ENCODE measurements at places on chromosomes 1 and 21.

GRCh38 chr1:48049823-48050535 is 52.8 kb upstream of the TRABD2B start:
- no peak for DNase-seq

DNA sequence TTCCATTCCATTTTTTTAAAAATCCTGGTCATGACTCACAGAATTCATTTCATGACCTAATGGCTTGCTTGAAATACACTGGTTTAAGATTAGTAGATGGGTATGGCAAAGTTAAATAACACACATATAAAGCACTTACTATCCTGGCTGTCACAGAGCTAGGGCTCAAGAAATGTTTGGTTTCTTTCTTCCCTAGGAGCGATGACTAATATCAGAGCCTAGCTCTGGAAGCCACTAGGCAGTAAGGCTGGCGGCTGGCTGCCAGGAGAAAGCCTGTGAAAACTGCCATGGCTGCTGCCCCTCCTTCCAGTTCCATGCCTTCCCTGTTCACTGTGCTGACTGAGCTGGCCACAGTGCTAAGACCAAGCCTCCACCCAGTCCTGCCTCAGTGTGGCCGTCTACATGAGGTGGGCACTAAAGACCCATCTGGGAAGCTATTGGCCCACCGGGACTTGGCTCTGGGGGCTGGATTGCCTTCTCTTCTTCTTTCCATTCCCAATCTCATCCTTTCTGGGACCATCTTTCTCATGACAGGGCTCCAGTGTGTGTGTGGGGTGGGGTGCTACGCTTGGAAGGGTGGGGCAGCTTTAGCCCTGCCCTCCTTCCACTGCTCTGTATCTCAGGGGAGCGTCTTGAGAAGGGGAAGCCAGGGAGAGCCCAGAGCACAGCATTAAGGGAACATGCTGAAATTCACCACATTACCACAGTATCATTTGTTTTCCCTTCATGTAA is 10.8 kb upstream of the ASCL5 start:
- DNase-seq, result peak; percentile 91

- no peak for DNase-seq
Measured at GRCh38 chr1:100343897-100344296, 8.4 kb upstream of the CDC14A start.

DNA sequence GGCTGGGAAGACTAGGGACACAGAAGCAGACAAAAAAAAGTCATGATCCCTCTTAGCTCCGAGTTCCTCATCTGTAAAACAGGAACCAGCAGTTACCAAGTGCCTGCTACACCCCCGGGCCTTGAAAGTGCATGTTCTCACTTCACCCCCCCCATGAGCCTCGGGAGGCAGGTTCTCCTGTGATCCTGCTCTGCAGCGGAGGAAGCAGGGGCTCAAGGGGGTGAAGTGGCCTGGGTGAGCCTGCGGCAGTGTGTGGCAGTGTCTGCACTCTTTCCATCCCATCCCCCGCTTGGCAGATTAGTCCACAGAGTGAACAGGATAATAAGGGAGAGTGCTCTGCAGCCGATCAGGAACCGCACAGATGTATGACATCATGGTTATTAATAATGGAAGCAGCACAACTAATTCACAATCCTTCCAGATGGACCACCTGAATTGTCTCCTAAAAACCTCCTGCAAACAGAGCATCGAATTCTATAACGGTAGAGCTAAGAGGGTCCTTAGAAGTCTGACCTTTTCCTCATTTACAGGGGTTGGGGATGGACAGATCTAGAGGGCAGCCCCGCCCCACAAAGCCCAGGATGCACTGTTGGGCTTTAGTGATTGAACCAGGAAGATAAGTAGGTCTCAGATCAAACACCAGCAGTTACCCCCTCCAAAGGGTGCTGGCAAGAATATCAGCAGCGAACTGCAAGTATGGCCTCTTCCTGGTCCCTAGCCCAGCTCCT is 174.1 kb upstream of the EDN2 start:
- no peak for DNase-seq

DNA sequence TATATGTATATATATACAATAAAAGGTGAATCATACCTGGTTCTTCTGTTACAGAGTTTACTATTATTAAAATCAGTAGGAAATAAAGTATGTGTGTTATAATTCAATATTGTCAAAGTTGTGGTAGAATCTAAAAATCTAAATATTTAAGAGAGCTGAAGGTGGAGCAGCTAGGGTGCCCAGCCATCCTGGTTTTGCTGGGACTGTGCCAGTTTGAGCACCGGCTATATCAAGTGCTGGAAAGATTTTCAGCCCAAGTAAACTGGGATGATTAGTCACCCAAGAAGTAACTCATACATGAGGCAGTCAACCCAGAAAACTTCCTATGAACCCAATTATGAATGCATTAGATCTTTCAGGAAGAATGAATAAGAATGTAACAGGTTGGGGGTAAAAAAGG is 16.9 kb upstream of the KRTAP19-5 start:
- DNase-seq, result no peak

DNA sequence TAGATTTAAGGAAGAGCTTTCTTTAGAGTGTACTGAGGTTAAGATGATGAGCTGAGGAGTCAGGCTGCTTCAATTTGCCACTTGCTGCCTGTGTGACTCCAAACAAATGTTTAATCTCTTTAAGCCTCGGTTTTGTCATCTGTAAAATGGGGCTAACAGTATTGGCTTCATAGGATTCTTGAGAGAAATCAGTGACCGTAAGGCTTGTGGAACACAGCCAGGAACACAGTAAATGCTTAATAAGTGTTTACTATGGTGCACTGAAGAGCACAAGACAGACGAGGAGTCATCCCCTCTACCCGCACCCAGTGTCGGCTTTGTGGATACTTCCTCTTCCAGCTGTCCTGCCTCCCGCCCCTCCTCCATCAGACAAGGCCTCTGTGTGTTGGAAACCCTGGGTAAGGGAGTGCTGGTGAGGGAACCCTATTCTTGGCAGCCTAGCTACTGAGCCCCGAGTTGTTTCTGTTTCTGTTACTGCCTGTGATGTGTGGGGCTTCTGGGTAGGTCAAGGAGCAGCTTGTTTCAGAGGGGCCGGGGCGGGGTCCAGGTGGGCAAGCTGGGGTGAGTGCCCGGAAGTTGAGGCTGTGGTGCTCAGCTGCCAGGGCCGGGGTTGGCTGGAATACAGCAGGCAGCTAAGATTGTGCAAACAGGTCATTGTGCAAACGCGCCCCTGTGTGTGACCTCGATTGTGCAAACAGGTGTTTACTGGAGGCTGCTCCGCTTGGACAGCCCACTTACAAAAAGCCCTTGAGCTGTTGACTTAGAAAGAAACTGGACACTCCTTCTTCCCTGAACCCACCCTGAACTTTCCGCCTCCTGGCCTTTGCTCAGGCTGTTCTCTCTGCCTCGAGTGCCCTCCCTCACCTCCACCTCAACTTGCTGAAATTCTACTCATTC is 4.0 kb upstream of the CSF3R start:
- DNase-seq, result no peak

- DNase-seq, result no peak
Measured at GRCh38 chr21:34546542-34546941, 34.5 kb upstream of the KCNE1 start.

DNA sequence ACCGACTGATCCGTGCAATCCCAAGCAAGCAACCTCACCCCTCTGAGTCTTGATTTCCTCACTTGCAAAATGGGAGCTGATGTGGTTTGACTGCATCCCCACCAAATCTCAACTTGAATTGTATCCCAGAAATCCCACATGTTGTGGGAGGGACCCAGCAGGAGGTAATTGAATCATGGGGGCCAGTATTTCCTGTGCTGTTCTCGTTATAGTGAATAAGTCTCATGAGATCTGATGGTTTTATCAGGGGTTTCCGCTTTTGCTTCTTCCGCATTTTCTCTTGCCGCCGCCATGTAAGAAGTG is 58.4 kb downstream of the FHAD1 start:
- DNase-seq, result peak; percentile 46

DNA sequence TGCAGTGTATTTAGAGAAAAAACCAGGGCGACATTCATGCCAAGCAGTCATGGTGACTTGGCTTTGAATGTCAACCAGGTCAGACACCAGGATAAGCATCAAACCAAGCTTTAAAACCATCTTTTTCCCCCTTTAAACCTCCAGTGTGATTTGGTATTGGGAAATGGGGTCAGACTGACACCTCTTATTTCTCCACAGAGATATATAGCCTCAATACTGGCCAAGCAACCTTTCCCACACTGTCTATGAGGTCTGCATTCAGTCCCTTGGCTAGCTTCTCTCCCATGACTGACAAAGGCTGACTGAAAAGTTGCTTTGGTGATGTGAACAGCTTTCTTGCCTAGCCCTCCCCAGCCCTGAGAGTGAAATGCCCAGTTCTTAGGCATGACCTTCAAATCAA is 21.7 kb downstream of the GPR3 start:
- no peak for DNase-seq

GRCh38 chr1:86318436-86318835 is 77.7 kb downstream of the ODF2L start:
- no peak for DNase-seq

GRCh38 chr1:66505671-66506392 is 28.1 kb upstream of the SGIP1 start:
- DNase-seq, result peak; percentile 60

GRCh38 chr1:51915951-51916350 is 37.4 kb upstream of the NRDC start:
- DNase-seq, result no peak

- peak; percentile 58 for DNase-seq
Measured at GRCh38 chr1:31335007-31335406, 37.9 kb downstream of the FABP3 start.

- DNase-seq, result no peak
Measured at GRCh38 chr1:162117039-162117774, 47.7 kb downstream of the NOS1AP start.

DNA sequence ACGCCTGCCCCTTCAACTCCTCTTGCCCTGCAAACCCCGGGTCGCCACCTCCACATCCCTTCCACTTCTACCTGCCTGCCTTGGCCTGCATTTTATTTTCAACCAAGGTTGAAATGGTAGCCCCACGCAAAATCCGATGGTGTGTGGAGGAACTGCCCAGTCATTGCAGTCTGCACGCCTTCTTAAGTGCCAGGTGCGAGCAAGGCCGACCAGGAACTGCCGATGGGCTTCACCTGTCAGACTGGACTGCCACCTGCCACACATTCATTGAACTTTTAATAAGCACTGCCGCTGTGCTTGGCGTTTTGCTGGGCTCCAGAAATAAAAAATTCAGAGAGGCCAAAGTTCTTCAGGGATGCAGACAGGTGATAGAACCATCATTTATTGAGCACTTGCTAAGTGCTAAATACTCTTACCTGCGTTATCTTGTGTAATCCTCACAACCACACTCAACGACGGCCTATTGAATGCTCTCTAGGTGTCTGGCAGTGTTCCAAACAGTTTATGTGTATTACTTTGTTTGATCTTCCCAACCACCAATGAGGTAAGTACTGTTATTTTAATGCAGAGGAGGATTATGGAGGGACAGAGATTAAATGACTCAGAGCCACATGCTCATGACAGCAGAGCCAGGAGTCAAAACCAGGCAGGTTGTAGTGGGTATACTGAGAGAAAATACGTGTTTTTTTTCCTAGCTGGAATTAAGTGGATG is 36.2 kb downstream of the CACHD1 start:
- peak; percentile 16 for DNase-seq

GRCh38 chr1:1371746-1372711 is 3.0 kb downstream of the AURKAIP1 start:
- DNase-seq, result peak; percentile 57

- no peak for DNase-seq
Measured at GRCh38 chr1:77421504-77422233, 139.8 kb downstream of the AK5 start.

DNA sequence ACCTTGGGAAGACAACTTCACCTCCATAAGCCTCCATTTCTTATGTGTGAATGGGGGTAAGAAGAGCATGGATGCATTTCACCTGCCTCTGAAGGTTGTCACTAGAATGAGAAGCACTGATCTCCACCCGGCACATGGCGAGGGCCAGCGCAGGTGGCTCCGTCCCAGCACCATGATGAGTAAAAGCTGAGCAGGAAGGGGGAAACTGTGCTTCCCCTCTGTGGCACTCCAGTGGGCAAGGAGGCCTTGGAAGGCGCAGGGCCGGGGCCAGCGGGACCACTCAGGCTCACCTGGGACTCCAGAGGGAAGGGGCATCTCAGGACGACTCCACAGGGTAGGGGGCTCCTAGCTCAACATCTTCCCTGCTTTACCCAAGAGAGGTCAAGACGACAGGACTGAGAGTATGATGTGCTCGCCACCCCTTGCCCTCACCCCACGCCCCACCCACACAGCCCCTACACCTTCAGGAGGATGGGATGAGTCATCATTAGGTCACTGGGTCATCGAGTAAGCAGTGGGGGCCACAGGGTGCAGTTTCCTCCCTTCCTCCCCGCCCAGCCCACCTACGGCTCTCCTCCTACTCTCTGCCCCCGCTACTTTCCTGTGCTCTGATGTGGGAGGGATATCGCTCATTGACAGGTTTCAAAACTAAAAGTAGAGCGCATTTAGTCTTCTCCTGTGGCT is 112.1 kb downstream of the HIVEP3 start:
- no peak for DNase-seq

DNA sequence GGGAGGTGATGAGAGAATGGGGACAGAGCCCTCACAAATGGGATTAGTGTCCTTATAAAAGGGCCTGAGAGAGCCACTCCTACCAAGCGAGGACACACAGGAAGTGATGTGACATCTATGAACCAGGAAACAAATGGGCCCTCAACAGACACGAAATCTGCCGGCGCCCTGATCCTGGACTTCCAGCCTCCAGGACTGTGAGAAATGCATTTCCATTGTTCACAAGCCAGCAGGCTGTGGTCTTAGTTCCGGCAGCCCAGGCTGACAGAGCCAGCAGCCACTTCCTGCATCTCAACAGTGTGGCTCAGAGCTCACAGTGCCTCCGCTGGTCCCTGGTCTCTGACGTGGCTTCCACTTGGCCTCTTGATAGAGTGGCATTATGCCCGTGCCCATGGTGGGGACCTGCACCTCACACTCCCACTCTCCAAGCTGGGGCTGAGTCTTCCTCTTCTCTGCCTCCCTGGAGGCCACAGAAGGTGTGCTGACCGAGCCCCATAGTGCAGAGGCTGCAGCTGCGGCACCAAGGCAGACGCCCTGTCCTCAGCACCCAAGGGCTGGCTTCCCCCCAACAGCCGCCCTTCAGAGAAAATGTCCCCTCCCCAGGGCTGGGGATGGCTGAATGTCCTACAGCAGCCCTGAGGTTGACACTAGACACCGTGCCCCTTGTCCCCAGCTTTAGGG is 44.9 kb downstream of the ACOT7 start:
- peak; percentile 95 for DNase-seq

- DNase-seq, result peak; percentile 26
Measured at GRCh38 chr1:168379104-168379860, 98.6 kb downstream of the TBX19 start.

DNA sequence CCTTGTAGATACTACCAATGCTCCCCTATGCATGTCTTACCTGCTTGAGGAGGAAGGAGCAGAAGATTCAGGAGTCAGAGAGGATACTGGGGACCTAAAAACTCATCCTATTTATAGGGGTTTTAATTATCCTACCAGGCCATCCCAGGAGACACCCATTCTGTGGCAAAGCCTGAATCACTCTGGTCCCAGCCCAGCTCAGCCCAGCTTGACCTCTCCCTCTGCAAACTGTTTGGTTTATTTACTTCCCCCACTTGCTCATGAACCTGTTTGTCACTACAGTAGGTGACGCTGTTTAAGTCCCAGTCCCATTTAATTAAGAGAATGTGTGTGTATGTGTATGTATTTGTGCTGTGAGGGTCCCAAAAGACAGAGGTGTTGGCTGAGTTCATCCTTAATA is at the start of gene RPTN:
TSS of gene RPTN (minus strand) at position 85 of the 400 bp plus-strand sequence. CDS start 1,339 bp downstream, outside the sequence.
- no peak for DNase-seq

GRCh38 chr1:184442260-184442659 is 55.4 kb downstream of the C1orf21 start:
- DNase-seq, result no peak

Measured in HT1080 (cell line).